B cell (primary cell): ENCODE measurements at places on chromosomes 2 and 18. TPM values are rescaled to one million over a fixed set of nuclear protein-coding genes. Genes with fewer than 3 reads are reported as not detected.

ABCB11 gene
- not detected in 2 replicates for total RNA-seq

MC2R gene
- total RNA-seq: not detected in 2 replicates

SGPP2 gene
- total RNA-seq: 6.0 and 7.7 TPM in 2 replicates

SLC19A3 gene
- total RNA-seq: not detected in 2 replicates

PSMA8 gene
- total RNA-seq: 0.91 and 1.0 TPM in 2 replicates

SLC35F5 gene
- total RNA-seq: 75.5 and 78.4 TPM in 2 replicates

IL1RL1 gene
- total RNA-seq: not detected in 2 replicates

GTF3C2 gene
- 114 and 121 TPM in 2 replicates for total RNA-seq

LONRF2 gene
- total RNA-seq: 0.29 and 0.32 TPM in 2 replicates

GRCh38 chr2:226190479-226191252 lies 609.0 kb downstream of the IRS1 start:
- no peaks in the 10 kb centered on the region for H3K4me1 ChIP-seq
- no peaks in the 10 kb centered on the region for H3K27me3 ChIP-seq
- DNase-seq: no peak
- H3K36me3 ChIP-seq: no peaks in the 10 kb centered on the region
- H3K4me3 ChIP-seq: no peak overlapping the region

DNA sequence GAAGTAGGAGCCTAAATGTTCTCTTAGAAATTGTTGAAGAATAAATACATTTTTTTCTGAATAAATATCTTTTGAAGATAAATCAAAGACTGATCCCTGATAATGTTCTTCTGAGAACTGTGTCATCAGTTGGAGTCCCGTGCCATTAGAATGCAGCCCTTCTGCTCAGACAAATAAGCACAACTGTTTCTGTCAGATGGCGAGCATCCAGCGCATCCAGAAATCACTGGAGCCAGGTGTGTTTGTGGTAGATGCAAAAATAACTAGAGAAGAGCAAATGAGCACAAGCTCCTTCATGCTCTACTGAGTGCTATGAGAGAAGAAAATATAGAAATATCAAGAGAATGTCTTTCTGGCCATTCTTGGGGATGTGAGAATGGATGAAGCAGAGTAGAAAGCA lies 573.7 kb downstream of the THSD7B start:
- no peaks in the 10 kb centered on the region for H3K27me3 ChIP-seq
- no peaks in the 10 kb centered on the region for H3K4me1 ChIP-seq
- H3K36me3 ChIP-seq: no peaks in the 10 kb centered on the region
- no peak for DNase-seq

- no peak overlapping the region for H3K4me3 ChIP-seq
- no peaks in the 10 kb centered on the region for H3K4me1 ChIP-seq
- H3K36me3 ChIP-seq: no peaks in the 10 kb centered on the region
- H3K27me3 ChIP-seq: no peaks in the 10 kb centered on the region
- no peak overlapping the region for H3K27ac ChIP-seq
Measured at GRCh38 chr2:26982102-26982742, 11.8 kb downstream of the MAPRE3 start.

DNA sequence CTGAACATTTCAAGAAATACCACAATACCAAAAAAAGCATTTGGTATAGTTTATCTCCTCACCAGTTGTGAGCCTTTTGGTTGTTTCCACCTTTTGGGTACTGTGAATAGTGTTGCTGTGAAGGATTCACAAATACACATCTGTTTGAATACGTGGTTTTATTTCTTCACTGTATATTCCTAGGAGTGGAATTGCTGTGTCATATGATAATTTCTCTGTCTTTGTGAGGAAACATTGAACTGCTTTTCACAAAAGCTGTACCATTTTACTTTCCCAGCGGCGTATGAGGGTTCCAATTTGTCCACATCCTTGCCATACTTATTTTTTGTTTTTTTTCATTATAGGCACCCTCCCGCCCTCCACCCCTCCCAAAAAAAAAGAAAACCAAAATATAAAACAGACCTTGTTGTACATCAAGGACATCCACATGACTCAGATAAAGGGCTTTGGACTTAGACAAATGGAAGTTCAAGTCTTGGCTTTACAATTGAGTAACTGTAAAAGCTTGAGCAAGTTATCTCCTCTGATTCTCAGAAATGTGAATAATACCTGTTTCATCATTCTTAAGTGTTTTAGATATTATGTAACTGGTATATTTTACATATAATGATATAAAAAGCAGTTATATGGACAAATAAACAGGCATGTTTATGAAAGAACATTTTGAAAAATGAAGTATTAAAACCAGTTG lies 19.0 kb downstream of the UBE2E3 start:
- no peak for DNase-seq
- no peaks in the 10 kb centered on the region for H3K4me1 ChIP-seq

DNA sequence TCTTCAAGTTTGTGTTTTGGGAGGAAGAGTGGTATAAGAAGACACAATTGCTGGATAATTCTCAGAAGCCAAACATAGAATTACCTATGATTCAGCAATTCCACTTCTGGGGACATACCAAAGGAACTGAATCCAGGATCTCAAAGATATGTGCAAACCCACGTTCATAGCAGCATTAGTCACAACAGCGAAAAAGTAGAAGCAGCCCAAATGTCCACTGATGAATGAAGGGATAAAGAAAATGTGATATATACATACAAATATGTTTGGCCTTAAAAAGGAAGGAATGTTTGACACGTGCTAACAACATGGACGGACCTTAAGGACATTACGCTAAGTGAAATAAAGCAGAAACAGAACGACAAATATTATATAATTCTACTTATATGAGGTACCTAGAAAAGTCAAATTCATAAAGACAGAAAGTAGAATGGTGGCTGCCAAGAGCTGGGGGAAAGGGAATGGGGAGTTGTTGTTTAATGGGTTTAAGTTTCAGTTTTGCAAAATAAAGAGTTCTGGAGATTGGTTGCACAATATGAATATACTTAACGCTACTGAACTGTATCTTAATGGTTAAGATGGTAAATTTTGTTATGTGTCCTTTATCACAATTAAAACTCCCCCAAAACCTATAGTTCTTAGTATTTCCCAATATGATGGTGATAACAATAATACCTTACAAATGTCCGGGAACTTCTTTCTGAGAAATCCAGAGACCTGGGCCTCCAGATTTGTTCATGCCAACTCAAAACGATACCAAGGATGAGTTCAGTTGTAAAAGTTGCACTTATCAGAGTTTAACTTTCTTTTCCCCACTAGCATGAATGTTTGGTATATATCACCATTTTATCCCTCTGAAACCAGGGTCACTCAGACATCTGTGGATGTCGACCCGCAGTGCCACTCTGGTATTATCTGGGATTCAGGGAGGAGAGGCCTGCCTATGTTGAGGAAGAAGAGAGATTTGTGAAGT lies 33.7 kb upstream of the WIPF1 start:
- H3K27ac ChIP-seq: peak overlapping the region; percentile 83
- no peak for DNase-seq
- H3K36me3 ChIP-seq: peaks cover 12% of the 10 kb centered on the region

GRCh38 chr2:146579147-146579930 lies 1265.5 kb upstream of the ACVR2A start:
- no peaks in the 10 kb centered on the region for H3K4me1 ChIP-seq
- H3K36me3 ChIP-seq: no peaks in the 10 kb centered on the region
- H3K4me3 ChIP-seq: no peak overlapping the region

DNA sequence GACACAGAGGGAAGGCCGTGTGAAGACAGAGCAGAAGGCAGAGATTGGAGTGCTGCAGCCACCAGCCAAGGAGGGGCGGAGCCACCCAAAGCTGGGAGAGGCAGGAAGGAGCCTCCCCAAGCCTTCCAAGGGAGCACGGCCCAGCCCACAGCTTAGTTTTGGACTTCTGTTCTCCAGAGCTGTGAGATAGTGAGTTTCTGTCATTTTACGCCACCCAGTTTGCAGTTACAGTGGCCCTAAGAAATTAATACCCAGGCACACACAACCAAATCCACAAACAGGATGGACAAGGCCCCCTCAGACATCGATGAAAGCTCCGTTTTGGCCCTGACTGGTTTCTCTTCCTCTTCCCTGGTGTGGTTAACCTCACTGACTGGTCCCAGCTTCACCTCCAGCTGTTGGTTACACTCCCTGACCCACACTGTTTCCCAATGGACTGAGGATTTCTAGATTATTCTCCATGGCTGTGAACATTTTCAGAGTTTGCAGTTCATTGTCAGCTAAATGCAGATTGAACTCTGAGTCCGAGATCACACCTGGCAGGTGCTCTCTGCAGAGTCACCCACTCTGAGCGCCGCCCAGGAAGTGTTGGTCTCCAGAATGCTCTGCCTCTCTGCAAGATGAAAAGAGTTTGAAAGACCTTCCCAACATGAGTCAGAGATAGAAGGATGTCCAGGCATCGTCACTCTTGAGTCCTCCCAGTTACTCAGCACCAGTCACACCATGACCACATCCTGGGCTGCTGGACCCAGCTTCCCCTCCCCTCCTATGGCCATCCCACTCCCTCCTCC lies 100.2 kb downstream of the TWIST2 start:
- no peak for DNase-seq
- H3K4me3 ChIP-seq: no peak overlapping the region
- no peak overlapping the region for H3K27ac ChIP-seq
- no peaks in the 10 kb centered on the region for H3K27me3 ChIP-seq

- H3K4me3 ChIP-seq: no peak overlapping the region
- H3K4me1 ChIP-seq: peaks cover 9% of the 10 kb centered on the region
- no peaks in the 10 kb centered on the region for H3K27me3 ChIP-seq
- no peak overlapping the region for H3K27ac ChIP-seq
Measured at GRCh38 chr2:238087211-238087610, 12.9 kb upstream of the ESPNL start.

DNA sequence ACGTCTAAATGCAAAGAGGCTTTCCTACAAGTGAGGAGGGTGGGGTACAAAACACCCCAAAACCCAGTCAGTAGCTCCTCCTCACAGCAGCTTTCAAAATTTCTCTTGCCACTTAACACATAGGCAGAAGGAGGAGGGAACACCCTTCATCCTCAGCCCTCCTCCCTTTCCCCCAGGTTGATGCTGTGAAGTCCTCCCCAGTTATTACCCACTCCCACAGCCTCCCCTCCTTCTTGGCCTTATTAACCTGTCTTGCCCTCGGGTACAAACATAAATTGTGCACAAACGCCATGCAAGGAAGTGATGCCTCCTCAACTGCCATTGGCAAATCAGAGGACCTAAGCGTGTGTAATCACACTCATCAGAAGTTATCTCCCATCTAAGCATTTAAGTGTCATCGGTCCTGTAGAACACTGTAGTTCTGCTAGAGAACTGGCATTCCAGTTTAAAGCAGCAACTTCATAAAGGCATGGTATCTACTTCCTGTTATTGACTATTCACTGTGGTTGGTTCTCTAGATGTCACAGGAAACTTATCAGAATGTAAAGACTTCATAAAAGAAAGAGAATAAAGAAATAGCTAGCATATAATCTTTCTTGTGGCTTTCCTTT lies at the start of gene DSC1:
DSC1 (minus strand) TSS at position 32 of the 611 bp plus-strand sequence. CDS start 262 bp downstream, outside the sequence.
- no peak within 1 kb of the TSS for H3K4me3 ChIP-seq
- H3K27ac ChIP-seq: no peak within 1 kb of the TSS
- no peak for DNase-seq
- H3K27me3 ChIP-seq: no peaks in the 10 kb centered on the region
- no peaks in the 10 kb centered on the region for H3K4me1 ChIP-seq
- no peaks in the 10 kb centered on the region for H3K36me3 ChIP-seq

DNA sequence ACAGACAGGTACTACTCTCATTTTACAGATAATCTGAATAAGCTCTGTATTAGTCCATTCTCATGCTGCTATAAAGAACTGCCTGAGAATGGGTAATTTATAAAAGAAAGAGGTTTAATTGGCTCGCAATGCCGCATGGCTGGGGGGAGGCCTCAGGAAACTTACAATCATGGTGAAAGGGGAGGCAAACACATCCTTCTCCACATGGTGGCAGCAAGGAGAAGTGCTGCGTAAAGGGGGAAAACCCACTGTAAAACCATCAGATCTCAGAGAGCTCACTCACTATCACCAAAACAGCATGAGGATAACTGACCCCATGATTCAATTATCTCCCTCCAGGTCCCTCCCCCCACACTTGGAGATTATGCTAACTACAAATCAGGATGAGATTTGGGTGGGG lies 254.4 kb downstream of the KCNE4 start:
- no peaks in the 10 kb centered on the region for H3K4me1 ChIP-seq
- no peaks in the 10 kb centered on the region for H3K36me3 ChIP-seq
- no peak overlapping the region for H3K4me3 ChIP-seq
- H3K27ac ChIP-seq: no peak overlapping the region
- H3K27me3 ChIP-seq: no peaks in the 10 kb centered on the region

DNA sequence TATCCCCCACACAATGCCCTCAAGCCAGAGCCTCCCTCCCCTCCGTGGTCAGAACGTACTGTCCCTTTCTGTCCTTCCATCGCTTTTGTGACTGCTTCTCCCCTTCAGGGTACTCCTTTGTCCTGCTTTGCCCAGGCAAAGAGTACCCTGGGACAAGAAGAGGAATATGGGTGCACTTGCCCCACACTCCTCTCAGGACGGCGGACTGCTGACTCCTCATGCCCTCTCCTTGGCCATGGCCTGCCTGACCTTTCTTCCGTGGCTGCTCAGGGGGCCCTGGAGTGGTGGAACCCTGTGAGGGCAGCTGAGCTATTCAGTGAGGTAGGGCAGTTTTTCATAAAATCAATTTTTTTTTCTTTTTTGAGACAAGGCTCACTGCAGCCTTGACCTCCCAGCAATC lies 18.7 kb downstream of the C2orf74 start:
- H3K36me3 ChIP-seq: peaks cover 64% of the 10 kb centered on the region
- H3K4me3 ChIP-seq: no peak overlapping the region
- DNase-seq: no peak
- no peaks in the 10 kb centered on the region for H3K27me3 ChIP-seq

GRCh38 chr18:37393945-37394609 lies 171.5 kb downstream of the CELF4 start:
- no peaks in the 10 kb centered on the region for H3K4me1 ChIP-seq
- no peak for DNase-seq
- H3K4me3 ChIP-seq: no peak overlapping the region
- H3K27ac ChIP-seq: no peak overlapping the region

GRCh38 chr18:76667603-76668002 lies 154.8 kb upstream of the ZNF236 start:
- H3K27ac ChIP-seq: no peak overlapping the region
- no peak overlapping the region for H3K4me3 ChIP-seq
- H3K27me3 ChIP-seq: no peaks in the 10 kb centered on the region
- H3K4me1 ChIP-seq: no peaks in the 10 kb centered on the region
- DNase-seq: no peak

DNA sequence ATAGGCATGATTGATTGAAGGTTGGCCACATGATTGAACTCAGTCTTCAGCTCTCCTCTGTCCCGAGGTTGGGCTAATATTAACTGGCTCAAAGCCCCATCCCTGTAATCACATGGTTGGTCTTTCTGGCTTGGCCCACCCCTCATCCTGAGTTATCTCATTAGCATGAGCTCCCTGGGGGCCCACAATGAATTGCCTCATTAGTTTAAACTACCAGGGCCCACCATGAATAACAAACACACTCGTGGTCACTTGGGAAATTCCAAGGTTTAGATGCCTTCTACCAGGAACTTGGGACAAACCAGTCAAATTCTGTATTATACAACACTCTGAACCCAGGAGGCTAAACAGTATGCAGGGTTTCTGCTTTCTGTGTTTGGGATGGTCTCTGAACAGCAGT lies 121.7 kb upstream of the B3GNT2 start:
- no peak for DNase-seq
- H3K4me3 ChIP-seq: no peak overlapping the region
- H3K27ac ChIP-seq: no peak overlapping the region
- no peaks in the 10 kb centered on the region for H3K27me3 ChIP-seq
- no peaks in the 10 kb centered on the region for H3K36me3 ChIP-seq

GRCh38 chr2:68336192-68336591 lies 16.4 kb upstream of the CNRIP1 start:
- H3K27ac ChIP-seq: no peak overlapping the region
- DNase-seq: no peak
- no peaks in the 10 kb centered on the region for H3K36me3 ChIP-seq
- H3K4me3 ChIP-seq: no peak overlapping the region
- no peaks in the 10 kb centered on the region for H3K4me1 ChIP-seq
